Stimulated activated CD4-positive, alpha-beta T cell treated with anti-CD3 and anti-CD28 coated beads, Interleukin-12 subunit alpha, Interleukin-12 subunit beta, amount 100 ng/mL, for 24 hours (primary cell): ENCODE measurements at places on chromosomes 3 and 15.

DNA sequence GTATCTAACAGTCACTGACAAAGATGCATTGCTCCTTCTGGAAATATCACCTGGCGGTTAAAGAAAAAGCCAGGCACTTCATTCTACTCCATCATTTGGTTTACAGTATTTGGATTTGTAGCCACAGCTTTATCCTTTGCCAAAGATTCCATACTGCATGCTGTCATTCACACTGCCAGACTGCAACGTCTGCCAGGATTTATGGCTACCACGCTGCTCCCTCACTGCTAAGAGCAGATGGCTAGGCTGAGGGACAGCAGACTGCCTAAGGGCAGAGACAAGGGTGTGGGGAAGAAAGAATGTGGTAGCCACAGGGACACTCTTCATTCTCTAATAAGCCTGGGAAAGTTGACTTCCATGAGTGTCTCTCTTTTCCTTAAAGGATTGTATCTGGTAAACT is 1047.0 kb downstream of the TUSC7 start:
- no peak for DNase-seq

DNA sequence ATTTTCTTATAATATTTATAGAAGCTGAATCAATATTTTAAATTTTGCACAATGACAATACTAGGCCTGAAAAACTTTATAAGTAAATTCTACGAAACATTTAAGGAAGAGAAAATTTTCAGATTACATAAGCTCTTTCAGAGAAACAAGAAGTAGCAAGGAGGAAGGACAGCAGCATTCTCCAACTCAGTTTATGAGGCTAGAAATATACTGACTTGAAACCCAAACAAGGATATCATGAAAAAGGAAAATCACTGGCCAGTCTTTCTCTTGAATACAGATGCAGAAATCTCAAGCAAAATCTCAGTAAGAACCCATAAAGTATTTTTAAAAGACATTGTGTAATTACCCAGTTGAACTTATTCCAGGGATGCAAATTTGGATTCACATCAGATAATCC is 121.3 kb downstream of the STAC start:
- DNase-seq, result no peak

DNA sequence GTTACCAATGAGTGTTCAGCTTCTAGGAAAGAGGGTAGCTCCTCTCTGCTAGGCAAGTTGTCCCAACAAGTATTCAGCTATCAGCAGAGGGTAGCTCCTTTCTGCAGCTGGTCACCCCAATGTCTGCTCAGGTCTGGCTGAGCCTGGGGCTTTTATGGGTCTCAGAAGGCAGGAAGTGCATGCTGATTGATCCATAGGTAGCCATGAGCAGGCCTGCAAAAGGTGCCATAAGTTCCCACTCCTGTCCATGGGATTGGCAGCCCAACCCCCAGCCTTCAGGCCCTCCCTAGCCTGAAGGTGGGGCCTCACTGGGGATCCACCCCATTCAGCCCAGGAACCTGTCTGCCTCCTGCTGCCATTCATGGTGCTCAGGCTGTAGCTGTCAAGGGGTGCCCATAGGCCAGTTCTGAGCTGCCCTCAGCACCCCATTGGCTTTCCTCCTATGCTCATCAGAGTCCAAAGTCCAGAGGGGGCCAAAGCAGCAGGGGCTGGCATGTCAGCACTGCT is 34.6 kb upstream of the DNAJC13 start:
- DNase-seq, result no peak

GRCh38 chr15:38482572-38482971 is 28.6 kb downstream of the FAM98B start:
- no peak for DNase-seq

DNA sequence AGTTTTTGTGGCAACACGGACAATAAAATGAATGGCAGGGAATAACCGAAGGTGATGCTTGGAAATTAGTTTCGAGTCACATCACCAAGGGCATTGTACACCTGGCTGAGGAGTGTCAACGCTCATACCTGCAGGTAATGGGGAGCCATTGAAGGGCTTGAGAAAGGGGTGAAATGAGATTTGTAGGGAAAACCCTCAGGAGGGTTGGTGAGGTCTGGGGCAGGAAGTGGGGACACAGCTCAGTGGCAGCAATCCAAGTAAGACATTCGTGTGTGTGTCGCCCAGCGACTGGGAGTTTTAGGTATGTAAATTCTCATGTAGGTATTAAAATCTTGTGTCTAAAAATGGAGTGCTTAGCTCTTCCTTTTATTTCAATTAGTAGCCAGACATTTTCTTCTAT is 14.3 kb downstream of the PARP14 start:
- no peak for DNase-seq

DNA sequence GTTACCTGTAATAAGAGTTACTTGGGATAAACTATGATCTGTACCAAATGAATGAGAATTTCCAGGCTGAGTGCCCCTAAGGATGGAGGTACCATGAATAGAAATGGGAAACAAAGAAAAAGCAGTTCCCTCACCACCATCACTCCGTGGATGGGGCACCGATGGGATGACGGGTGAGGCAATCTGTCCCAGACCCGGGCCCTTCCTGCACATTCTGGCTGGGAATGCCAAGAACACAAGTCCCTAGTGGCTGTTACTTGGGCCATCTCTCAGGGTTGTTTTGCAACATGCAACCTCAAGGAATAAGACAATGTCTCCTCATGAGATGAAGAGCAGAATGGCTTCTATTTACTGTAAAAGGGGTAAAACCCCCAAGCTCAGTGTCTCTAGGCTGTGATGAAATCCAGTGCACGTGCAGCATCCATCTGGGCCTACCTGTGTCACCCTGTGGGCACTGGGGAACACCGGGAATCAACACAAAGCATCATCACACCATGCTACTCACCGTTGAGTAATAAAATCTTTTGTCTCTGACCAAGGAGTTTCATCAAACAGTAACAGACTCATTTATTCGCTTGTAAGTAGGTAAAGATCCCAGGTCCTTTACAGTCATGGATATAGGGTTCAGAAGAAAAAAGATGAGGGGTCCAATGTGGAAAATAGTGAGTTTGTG is 22.3 kb downstream of the GNB4 start:
- no peak for DNase-seq

DNA sequence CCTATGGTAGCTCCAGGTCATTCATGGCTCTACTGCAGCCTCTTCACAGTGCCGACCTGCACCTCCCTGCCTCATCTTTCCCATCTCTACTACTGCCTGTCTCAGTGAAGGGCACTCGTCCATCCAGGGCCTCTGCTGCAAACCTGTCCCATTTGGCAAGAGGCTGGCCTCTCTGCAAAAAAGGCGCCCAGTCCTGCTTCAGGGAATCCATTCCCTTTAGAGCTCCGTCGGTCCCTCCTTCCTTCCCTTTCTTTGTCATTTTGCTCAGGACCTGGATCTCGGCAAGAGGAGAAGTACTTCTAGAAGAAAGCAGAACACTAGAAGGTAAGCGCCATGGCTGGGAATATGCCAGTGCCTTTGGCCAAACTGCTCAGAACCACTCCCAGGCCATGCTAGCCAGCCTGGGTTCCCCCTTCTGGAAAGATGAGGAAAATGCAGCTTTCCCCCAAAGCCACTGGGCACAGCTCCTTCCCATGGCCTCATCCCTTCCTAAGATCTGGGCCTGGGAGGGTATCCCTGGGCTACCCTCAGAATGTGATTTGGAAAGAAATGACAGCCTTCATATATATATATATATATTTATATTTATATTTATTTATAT is 6.4 kb upstream of the ISL2 start:
- DNase-seq, result no peak

DNA sequence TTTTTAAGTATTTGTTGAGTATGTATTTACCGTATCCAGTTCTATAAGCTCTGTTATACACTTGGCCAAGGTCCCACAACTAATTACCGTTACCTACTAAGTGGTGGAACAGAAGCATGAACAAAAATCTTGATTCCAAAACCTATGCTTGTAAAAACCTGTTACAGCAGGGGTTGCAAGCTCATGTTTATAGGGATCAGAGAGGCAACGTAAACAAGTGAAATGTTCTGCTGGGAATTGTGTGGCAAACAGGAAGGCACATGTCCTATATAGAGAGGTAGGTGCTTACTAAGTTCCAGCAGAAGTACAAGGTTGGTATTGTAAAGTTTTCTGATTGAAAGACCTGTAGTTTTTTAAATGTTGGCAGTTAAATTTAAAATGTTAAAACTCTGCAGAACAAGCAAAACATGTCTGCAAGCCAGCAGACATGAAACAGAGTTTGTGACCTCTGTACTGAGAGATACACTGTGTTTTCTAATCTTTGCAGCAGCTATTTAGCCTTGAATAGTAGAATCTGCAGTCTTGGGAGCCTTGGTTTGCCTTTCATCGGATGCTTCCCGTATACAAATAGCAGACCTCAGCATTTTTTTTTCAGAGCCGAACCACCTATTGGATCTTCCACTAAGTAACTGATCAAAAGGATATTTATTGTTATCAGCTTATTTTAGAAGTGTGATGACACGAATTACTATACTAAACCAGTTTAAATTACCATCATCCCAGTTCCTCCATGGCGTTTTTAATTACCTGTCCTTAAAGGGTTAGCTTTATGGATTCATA is 11.4 kb downstream of the IREB2 start:
- no peak for DNase-seq

DNA sequence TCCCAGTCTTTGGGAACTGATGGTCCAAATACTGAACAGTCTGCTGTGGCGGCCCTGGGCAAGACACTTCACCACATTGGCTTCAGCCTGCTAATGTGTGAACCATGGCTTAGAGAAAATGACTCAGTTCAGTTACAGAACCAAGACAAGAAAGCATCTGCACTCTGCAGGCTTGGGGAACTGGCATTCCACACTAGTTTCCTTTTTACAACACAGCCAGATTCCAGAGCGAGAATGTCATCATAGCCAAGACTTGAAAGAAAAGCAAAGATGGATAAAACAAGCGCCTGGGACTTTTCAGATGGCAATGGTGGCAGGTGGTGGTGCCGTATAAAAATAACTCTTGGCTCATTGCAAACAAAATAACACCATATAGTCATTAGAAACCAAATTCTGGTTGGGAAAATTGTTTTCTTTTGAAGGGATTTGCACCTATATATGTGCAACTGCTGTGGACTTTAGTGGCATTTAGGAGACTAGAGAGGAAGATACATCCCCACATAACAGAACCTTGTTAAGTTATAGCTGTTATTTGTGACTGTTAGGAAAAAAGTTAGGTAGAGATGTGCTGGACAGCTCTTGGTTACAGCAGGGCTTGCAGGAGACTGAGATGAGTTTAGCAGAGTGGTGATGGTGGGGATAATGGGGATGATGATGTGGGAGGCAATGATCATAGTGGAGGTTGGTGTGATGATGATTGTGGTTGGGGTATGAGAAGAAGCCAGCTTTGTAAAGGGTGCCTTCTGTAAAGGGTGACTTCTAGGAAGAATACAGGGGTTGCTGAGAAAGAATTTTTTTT is 273.6 kb downstream of the THRB start:
- no peak for DNase-seq

DNA sequence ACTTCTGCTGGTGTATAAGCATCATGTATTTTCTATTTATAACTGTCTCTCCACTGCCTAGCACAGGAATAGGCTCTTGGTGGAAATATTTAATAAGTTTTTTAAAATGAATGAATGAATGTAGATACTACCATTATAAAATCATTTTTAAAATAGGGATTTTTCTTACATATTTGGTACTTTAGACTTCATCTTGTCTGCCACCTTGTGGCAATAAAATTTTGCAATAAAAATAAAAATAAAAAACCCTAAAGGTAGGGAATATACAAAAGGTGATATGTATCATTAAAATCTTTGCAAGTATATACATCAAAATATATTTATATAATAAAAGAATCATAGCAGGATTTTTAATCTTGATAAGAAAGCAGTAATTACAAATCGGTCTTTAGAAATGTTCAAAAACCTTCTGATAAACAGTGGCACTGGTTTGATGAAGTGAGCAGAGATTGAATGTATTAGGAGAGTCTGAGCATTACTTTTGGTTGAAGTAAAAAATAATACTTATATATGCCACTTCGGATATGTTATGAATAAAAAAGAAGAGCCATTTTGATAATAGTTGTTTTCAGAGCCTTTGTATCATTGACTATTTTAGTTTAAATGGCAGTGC is 95.2 kb downstream of the SPATA16 start:
- no peak for DNase-seq

- DNase-seq, result no peak
These were observed 269.4 kb upstream of the TTC14 start for GRCh38 chr3:180332608-180333007.

DNA sequence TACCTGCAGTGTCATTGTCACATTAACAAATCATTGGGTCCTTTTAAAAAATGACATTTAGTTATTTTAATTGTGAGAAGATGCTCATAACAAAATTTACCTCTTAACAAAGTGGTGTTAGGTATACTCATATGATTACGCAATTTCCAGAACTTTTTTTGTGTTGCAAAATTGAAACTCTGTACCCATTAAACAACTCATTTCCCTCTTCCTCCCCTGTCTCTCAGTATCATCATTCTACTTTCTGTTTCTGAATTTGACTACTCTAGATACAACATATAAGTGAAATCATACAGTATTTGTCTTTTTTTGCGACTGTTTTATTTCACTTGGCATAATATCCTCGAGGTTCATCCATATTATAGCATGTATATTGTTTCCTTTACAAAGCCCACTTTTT is 58.7 kb upstream of the CHST2 start:
- no peak for DNase-seq

GRCh38 chr15:88541709-88542341 is 4.7 kb downstream of the DET1 start:
- no peak for DNase-seq
